Bronchial smooth muscle cell (primary cell): ENCODE measurements at places on chromosomes 11 and 22. TPM values are rescaled to one million over a fixed set of nuclear protein-coding genes. Genes with fewer than 3 reads are reported as not detected.

Gene PKDREJ
- under 0.01 and 0.09 TPM in 2 replicates for total RNA-seq

Gene CLDN5
- total RNA-seq: 0.43 and 0.63 TPM in 2 replicates

Gene FZD4
- total RNA-seq: 30.6 and 33.6 TPM in 2 replicates

Gene ACTN3
- 0.17 and 0.32 TPM in 2 replicates for total RNA-seq

Gene OR51A2
- not detected in 2 replicates for total RNA-seq

Gene MOGAT2
- under 0.01 TPM in 1 of 2 replicates, not detected in the other for total RNA-seq

Gene CPSF7
- total RNA-seq: 9.1 and 12.2 TPM in 2 replicates

Gene VSTM5
- under 0.01 and 0.63 TPM in 2 replicates for total RNA-seq

Gene FOLR1
- total RNA-seq: not detected in 2 replicates

Gene MRGPRG
- total RNA-seq: not detected in 2 replicates

Gene UPK3A
- total RNA-seq: not detected in 2 replicates

Gene C11orf65
- total RNA-seq: 1.6 and 1.9 TPM in 2 replicates

Gene MRGPRE
- total RNA-seq: not detected in 2 replicates

Gene FAT3
- under 0.01 and 0.16 TPM in 2 replicates for total RNA-seq

Gene MS4A6E
- not detected in 2 replicates for total RNA-seq

Gene KRTAP5-10
- 0.09 TPM in 1 of 2 replicates, not detected in the other for total RNA-seq

Gene MPZL3
- 0.16 and 0.26 TPM in 2 replicates for total RNA-seq

Gene SLC5A4
- total RNA-seq: not detected in 2 replicates

Gene FLRT1
- 0.09 and 0.16 TPM in 2 replicates for total RNA-seq

Gene TUBA8
- 0.60 and 0.63 TPM in 2 replicates for total RNA-seq

Gene KRTAP5-8
- not detected in 2 replicates for total RNA-seq

Gene ROM1
- total RNA-seq: 3.9 and 10.4 TPM in 2 replicates

Gene TRIM48
- total RNA-seq: not detected in 2 replicates

Gene OR52E8
- total RNA-seq: not detected in 2 replicates

Gene RFPL3
- not detected in 2 replicates for total RNA-seq

Gene MMP8
- total RNA-seq: under 0.01 TPM in 1 of 2 replicates, not detected in the other

Gene TEX12
- total RNA-seq: 0.16 TPM in 1 of 2 replicates, not detected in the other

Gene TRIM29
- 0.16 and 0.94 TPM in 2 replicates for total RNA-seq

Gene CHST1
- total RNA-seq: under 0.01 and 0.32 TPM in 2 replicates

Gene LRRC4C
- total RNA-seq: 0.16 and 0.17 TPM in 2 replicates

Gene PYGM
- 3.9 and 5.0 TPM in 2 replicates for total RNA-seq
